Stimulated activated CD4-positive, alpha-beta T cell treated with anti-CD3 and anti-CD28 coated beads, Interleukin-1b, Interleukin-23, amount 100 ng/mL, for 1 hour (primary cell): ENCODE measurements at places on chromosomes 3 and 15.

GRCh38 chr3:11976976-11977375 lies 27.2 kb upstream of the SYN2 start:
- no peak for DNase-seq

GRCh38 chr3:122787872-122788271 lies 5.8 kb downstream of the HSPBAP1 start:
- DNase-seq = no peak

GRCh38 chr15:82970078-82970686 lies 15.8 kb upstream of the RAMAC start:
- DNase-seq = no peak

- no peak for DNase-seq
Measured at GRCh38 chr15:101307897-101308603, 13.0 kb upstream of the SNRPA1 start.

- DNase-seq = no peak
Measured at GRCh38 chr15:42788725-42789124, 51.8 kb upstream of the CDAN1 start.

DNA sequence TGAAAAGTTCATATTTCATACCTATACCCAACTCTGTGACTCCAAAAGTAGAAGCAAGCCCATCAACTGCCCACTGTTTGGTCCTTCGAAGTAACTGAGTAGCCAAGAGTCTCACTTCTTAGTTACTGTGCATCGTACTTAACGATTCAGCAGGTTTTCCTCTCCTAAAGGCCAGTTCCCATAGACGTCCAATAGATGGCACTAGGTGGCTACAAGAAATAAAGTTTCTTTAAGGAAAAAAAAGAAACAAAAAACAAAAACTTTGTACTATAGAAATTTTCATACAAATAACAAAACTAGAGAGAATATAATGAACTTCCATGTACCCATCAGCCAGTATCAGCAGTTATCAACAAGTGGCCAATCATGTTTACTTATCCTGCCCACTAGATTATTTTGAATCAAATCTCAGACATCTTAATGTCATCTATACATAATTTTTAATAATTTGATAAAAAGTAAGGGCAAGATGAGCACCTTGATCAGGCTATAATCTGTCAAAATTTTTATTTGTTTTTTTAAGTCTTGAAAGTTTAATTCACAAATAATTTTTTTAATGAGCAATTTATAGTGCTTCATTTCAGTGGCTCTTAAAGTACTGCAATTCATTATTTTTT lies 63.8 kb upstream of the ACP3 start:
- no peak for DNase-seq

DNA sequence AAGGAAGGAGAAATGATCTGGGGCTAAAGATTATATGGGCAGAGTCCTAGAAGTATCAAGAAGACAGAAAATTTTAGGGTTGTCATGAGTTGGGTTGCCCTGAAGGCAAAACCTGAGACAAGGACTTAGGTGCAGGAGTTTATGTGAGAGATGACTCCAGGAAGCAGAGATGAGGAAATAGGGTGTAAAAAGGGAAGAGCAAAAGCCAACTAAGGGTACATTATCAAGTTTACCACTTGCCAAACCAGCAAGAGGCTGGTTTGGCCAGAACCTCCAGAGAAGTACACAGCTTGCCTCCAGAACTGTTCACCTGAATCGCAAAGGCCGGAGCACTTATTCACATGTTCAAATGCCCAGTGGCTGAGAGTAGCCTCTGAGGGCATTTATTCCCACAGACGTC lies 116.7 kb downstream of the FHIT start:
- DNase-seq = no peak

GRCh38 chr3:187739094-187739560 lies 6.1 kb downstream of the BCL6 start:
- DNase-seq = no peak

DNA sequence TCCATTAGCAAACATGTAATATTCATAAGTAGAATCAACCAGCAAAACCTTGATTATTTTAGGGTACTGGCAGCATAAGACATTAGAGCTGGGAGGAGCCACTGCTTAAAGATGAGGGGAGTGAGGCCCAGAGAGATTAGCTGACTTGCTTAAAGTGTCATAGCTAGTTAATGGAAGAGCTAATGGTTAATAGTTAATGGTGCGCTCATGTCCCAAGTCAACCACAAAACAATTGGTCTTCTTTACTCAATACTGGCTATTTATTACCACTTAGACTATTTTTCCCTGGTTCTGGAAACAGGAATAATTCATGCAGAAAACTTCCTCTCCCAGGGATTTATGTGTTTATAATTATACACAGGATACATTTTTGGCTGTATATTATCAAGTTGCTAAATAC lies 33.1 kb downstream of the EIF4E3 start:
- no peak for DNase-seq

DNA sequence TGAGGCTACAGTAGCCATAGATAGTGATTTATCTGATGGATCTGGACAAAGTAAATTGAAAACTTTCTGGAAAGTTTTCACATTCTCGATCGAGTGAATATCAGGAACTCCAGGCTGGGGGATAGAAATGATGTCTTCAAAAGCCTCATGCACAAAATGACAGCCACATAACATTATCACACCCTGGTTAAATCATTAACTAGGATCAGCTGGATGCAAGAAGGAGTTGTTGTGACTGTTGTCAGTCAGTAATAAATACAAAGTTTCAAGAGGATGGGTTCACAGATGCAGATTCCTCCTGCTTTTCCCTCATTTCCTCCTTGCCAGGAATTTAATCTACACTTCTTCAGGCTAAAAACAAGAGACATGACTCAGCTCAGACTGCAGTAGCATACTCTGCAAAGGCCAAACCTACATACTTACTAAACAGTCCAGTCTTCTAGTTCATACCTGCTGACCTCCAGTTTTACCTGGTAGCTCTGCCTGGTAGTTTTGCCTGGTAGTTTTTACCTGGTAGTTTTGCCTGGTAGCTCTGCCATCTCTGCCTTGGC lies 40.9 kb downstream of the C2CD4A start:
- no peak for DNase-seq

GRCh38 chr3:146072824-146073223 lies 88.2 kb downstream of the PLOD2 start:
- no peak for DNase-seq

GRCh38 chr3:127339016-127339415 lies 51.2 kb upstream of the PRR20G start:
- DNase-seq = no peak

DNA sequence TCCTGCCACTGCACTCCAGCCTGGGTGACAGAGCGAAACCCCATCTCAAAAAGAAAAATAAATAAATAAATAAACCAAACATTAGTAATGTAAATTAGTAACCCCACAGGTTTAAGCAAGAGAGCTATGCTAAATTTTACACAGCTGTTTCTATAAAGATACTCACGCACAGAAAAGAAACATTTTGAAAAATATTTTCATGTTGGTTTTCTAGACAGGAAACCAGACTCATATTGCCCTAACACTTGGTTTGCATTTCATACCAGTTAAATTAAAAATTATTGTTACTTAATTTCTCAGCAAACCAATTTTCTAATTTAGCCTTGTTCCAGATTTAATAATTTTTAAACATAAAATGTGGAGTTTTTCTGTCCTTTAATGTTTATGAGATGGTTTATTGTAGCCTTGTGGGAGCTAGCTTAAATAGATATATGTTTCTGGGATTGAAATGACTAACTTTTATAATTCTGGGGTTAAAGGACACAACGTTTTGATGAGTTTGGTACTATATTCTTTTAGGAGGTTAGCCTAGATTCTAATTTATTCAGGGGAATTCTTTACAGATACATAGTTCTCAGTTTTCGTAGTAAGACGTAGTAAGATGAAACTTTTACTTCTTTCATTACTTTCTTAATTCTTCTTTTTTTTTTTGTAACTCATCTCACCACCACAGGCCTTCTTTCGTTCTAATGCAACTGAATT lies 42.6 kb upstream of the SLC4A7 start:
- no peak for DNase-seq
